GM03348 (cell line): ENCODE measurements at places on chromosomes 12 and 14.

DNA sequence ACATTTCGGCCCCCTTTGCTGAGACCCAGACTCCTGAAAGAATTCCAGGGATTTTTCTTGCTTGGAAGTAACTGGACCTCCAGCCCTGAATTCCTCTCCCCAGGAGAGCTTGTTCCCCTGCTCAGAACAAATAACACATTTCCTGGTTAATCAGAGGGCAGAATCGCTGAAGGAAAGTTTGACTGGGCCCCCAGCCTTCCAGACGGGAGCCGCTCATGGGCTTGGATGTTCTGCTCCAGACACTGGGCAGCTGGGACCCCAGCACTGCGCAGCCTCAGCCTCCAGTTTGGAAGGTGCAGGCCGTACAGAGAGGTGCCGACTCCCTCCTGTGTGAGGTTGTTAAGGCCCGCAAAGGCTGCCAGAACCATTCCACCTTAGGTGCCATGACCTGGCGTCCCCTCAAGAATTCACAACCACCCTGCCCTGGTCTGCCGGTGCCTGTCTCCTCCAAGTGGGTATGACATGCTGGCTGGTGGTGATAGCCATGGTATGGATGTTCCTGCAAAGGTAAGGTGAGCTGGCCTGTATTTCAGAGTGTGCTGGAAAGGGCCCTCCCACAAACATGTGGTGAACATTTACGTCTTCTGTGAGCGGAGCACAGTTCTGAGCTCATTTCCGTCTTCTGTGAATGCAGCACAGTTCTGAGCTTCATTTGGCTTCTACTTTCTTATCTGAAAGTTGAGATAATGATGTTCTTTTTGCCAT is 5.1 kb upstream of the LTBP2 start:
- DNase-seq = no peak

DNA sequence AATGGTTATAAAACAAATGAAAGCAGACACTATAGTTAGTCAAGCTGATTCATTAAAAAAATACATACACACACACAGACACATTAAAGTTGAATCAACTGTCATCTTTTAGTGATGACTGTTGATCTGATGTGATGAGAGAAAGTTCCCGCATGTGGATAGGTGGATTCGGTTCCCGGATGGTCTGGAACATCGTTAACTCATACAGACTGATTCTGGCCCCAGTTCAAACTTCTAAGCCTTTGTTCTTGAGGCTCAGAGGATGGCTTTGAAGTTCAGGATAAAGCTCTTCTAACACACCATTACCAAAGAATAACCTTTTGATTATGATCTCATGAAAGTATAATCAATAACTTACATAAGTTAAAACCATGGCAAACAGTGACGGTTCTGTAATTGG is 27.5 kb downstream of the WIF1 start:
- no peak for DNase-seq

DNA sequence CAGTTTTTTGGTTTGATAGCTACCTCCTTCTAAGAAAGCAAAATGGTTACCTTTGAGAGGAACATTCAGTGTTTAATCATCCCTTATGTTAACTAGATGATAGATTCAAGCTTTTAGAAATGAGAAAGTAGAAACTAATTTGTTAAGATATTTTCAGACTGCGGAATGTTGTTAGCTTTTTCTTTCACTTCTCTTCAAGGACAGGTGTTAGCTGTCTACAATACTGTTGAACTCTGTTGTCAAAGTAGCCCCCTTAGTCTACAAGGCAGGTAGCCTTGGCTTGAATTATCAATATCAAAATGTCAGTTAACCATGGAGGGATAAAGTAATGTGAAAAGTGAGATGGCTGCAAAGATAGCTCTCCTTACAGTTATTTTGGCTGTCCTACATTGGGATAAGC is 14.8 kb downstream of the MAPK1IP1L start:
- DNase-seq = no peak

DNA sequence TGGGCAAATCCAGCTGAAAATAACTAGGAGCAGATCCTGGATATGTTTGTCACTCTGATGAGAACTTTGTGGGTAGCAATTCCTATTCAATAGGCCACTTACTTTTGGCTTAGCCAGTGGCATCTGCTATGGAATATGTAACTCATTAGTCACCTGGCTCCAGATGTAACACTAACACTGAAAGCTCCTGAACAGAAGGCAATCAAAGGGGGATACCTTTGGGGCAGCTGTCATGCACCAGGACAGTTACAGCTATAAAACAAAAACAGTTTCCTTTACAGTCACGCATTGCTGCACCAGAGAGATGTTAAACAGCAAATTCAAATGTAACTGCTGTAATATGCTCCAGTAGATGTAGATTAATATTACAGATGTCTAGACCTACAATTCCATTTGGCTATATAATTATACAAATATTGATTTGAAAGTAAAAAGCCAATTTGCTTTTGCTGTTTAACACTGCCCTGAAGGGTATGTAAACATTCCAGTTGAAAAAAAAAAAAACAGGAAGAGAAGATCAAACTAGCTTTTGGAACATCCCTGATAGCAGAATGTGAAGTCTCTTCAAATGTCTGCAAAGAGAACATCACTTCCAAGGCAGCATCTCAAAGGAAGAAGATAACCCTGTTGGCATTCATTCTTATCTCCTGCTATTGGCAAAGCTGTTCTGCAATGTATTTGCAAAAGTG is 18.4 kb downstream of the RACGAP1 start:
- DNase-seq = no peak

GRCh38 chr12:116498471-116498870 is 60.7 kb upstream of the MAP1LC3B2 start:
- peak; percentile 74 for DNase-seq
